Lung (tissue), 17 donors: ENCODE measurements at places on chromosomes 16 and 17. TPM values are rescaled to one million over a fixed set of nuclear protein-coding genes. Genes with fewer than 3 reads are reported as not detected.

The CFAP97D1 gene
- total RNA-seq = 0.06 TPM

The ABCC6 gene
- 22.7 TPM for total RNA-seq

The CSF3 gene
- total RNA-seq = 2.9 TPM

The CHST5 gene
- total RNA-seq = not detected

The ZNF213 gene
- 12.8 TPM for total RNA-seq

The RMI2 gene
- 4.4 TPM for total RNA-seq

The HYDIN gene
- total RNA-seq = 35.0 TPM

The ODAD4 gene
- 12.5 TPM for total RNA-seq

The CCT6B gene
- 3.6 TPM for total RNA-seq

The UTS2R gene
- total RNA-seq = not detected

The BRIP1 gene
- total RNA-seq = 4.3 TPM
